ENCODE measurements at places on chromosomes 4 and X.

DNA sequence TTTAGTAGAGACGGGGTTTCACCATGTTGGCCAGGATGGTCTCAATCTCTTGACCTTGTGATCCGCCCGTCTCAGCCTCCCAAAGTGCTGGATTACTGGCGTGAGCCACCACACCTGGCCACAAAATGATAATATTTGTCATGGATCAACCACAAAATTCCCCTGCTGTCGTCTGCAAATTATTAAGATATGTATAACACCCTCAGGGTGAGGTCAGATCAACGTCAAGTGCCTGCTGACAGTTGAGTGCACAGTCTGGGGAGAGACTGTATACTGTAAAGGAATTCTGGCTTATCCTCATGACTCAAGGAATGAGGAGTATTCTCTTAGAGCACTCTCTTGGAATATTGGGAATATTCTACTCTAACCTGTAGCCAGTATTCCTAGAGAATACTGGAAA is 11.2 kb downstream of the EPGN start:
- no peak for DNase-seq

DNA sequence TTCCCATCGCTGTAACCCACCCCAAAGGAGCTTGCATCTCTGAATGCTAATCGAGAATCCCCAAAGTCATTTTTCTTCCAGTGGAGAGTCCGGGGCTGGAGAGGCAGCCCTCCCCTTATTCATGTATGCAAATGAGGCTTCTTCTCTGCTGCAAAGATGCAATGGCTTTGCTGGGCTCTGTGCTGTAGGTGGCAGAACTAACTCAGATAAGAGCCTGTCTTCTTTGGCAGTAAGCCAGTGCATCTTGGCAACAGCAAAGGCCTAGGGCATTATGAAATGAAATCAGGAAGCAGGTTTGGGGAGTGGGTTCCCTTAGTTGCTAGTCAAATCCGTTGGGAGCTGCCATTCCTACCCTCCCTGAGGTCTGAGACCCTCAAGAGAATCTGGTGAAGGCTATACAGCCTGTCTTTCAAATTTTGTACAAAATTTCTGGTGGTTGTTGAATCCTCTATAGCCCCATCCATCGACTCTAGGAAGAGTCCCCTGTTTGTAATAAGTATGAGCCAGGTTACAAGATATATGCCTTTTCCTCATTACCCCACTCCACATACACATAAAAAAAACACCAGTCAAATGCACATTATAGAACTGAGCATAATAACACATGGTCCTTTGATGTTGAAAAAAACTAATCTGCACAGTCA is 290.6 kb upstream of the TAPT1 start:
- peak; percentile 42 for DNase-seq

GRCh38 chr4:128298146-128298758 is 10.6 kb upstream of the PGRMC2 start:
- DNase-seq: no peak

GRCh38 chrX:65837875-65838549 is 170.6 kb downstream of the MSN start:
- DNase-seq: no peak

DNA sequence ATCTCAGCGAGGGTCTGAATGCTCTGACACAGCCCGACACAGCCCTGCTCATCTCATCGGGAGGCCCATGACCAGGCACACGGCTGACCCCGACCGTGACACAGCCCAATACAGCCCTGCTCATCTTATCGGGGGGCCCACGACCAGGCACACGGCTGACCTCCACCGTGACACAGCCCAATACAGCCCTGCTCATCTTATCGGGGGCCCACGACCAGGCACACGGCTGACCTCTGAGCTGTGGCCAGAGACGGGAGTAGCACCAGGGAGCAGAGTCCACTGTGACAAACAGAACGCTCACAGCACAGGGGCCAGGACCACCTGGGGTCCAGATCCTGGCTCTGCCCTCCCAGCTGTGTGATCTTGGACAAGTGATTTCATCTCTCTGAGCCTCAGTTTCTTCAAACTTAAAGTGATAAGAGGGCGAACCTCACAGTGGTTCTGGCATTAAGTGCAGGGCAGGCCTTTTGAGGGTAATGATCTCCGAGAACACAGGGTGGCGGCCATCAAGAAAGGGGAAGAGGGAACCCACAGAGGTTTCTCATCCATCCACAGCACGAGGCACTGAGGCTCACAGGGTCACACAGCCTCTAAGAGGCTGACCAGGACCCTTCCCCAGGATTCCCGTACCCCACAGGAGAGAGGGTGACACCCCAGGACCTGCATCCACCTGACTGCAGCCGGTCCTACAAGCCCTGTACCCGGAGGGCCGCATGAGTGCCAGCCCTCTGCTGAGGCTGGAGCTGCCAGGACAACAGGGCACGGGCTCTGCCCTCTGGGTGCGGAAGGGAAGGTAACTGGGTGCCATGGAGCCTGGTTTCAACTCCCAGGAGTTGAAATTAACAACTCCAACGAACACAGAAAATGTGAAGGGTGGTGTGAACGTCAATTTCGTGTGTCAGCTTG is 60.1 kb downstream of the WFS1 start:
- DNase-seq: no peak

- DNase-seq: no peak
Measured at GRCh38 chr4:76620723-76621468, 185.9 kb downstream of the SHROOM3 start.

DNA sequence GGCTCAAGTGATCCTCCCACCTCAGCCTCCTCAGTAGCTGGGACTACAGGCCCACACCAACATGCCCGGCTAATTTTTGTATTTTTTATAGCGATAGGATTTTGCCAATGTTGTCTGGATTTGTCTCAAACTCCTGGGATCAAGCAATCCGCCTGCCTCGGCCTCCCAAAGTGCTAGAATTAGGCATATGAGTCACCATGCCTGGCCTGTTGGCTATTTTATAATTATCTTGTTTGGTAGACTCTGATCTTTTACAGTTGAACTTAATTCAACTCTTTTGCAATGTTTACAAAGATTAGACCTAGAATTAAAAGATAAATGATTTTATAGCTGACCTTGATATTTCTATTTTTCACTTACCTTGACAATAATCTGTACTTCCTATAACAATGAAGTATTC is 18.0 kb downstream of the DCK start:
- no peak for DNase-seq

- no peak for DNase-seq
Measured at GRCh38 chr4:38294238-38294637, 334.0 kb downstream of the PTTG2 start.

- DNase-seq: peak; percentile 78
Measured at GRCh38 chr4:108010167-108010566, 20.5 kb downstream of the HADH start.

DNA sequence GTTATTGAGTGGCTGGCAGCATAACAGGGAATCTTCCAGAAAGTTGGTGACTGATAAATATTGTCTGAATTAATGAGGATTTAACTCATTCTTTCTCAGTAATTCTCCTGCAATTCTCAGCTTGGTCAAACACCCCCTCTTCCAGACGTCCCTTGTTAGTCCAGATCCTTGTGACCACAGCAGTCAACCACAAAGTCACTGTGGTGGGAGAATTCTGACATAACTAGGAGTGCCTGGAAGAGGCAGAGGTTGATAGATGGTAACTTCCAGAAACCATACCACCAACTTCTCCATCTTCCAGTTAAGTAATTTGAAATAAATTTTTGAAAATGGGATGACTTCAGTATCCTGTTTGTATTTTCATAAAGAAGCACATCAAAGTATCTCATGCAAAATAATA is 90.1 kb downstream of the CEP44 start:
- no peak for DNase-seq

DNA sequence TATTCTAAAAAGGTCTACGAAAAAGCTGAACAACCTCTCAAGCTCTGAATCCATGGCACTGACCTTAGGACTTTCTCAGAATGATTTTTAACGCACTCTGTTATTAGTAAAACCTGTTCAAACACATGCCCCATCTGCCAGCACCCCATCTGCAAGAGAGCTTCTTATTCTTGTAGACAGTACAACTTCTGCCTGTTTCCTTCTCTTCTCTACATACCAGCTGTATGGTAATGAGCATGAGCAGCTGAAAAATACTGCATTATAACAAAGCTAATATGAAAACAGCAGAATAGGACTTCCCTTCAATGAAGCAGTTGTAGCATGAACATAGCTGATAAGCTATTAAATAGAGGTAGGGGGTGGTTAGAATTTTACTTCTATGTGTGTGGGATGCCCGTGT is 167.9 kb downstream of the FBXW7 start:
- no peak for DNase-seq

- peak; percentile 86 for DNase-seq
Measured at GRCh38 chr4:117137145-117137544, 51.8 kb upstream of the TRAM1L1 start.

DNA sequence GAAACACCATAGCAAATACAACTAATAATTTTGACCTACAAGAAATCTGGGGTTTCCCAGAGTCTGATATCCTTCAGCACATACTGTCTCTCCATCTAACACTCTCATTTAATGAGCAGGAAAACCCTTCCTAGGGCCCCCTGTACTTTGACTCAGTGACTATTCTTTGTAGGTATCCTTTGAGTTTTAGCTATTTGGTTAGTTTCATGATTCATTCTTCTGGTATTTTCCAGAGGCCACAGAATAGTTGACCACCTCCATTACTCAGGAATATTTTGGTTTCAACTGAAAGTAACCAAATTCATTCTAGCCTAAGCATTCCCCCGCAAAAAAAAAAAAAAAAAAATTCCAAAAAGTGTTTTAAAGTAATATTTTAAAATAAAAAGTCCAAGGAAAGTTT is 140.0 kb downstream of the IDS start:
- DNase-seq: no peak

DNA sequence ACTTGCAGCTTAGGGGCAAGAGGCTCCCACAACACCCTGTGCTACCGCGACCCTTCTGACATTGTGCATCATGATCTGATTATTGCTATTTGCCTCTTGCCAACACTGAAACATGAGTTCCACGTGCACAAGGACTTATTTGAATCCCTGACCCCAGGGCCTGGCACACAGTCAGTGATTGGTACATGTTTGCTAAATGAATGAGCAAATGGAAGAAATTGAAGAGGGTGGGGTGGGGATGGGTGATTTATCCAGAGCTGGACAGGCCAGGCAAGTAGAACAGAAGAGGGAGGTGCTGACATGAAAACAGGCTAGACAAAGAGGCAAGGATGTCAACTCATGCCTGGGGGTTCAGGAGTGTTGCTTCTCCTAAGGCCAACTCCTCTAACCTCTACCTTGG is 24.9 kb upstream of the RPL39 start:
- DNase-seq: no peak

- no peak for DNase-seq
Measured at GRCh38 chr4:17958181-17958580, 63.4 kb downstream of the LCORL start.

GRCh38 chr4:5470318-5471198 is 237.8 kb downstream of the EVC2 start:
- no peak for DNase-seq

GRCh38 chrX:97039363-97040029 is 155.8 kb downstream of the RPA4 start:
- no peak for DNase-seq

DNA sequence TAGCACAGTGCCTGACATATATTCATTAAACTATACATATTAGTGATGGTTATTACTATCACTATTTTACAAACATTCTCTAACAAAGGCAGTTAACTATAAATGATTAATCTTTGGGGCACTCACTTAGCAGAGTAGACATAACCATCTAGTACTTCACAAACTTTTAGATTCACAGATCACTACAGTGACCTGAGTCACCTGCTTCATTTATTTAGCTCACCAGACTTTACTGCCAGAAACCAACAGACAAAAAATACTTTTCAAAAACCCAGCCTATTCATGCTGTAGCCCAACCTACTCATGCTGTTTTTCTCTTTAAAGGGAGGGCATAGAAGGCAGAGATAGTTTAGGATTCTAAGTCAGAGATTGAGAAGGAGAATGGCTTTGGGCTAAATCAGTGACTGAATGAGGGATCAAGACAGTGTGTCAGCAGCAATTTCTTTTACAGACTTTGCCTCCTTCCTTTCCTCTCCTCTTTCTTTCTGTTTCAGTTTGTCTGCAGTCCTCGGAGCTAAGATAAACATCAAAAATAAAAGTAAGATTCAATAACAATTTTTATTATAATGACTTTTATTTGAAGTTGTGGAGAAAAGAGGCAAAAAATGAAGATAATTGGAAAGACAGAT is 34.7 kb upstream of the PDE5A start:
- no peak for DNase-seq

GRCh38 chrX:20414762-20415445 is 148.2 kb upstream of the RPS6KA3 start:
- DNase-seq: no peak

GRCh38 chr4:127307996-127308395 is 324.8 kb upstream of the INTU start:
- DNase-seq: no peak

DNA sequence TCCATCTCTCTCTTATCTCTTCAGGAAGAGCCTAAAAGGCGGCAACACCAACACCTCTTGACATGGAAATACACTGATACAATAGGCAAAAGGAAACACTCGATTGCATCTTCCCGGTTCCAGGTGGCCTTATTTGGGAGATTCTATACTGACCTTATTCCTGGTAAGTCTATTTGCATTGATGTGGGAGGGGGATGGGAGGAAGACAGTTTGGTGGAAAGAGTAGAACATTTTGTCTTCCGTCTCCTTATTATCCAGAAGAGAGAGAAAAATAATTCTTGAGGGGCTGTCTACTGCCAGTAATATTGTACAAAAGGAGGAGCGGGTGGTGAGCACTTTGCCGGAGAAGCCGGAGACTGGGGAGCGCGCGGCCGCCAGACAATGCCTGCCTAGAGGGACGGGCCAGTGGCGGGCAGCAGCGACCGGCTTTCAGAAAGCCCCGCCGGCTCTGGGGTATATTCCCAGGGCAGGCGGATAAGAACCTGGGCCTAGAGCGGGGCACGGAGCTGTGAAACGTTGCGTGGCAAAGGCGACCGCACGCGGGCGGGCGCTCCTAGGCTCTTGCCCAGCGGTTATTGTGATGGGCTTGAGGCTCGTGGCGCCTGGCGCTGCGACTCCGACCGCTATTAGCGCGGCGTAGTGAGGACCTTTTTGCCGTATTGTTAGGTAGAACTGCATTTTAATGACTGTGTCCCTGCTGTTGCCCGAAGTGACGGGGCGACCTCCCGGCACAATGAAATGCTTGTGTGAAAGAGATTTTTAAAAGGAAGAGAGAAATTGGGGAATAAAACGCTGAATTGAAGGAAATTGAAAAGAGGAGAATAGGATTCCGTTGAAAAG is 518 bp downstream of the PRDM8 start:
- no peak for DNase-seq

- DNase-seq: no peak
Measured at GRCh38 chr4:1972414-1972813, 36.4 kb downstream of the NELFA start.

- DNase-seq: peak; percentile 93
Measured at GRCh38 chr4:88803600-88804096, 106.0 kb upstream of the NAP1L5 start.
